ENCODE measurements at places on chromosomes 12 and 14.

DNA sequence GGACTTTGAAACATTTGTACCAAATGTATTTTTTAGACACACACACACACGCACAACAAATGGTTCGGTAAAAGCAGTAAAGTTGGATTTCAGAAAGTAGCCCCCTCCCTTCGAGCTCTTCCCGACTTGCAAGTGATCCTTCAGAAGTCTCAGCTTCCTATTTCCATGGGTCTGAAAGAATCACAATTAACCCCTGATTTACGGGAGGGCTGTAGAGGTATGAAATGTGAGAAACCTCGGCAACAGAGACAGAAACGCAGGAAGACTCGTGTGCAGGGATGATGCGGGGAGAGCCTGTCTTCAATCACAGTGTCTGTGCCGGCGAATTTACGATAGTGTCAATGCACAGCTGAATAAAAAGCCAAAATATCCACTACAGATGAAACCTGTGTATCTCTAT lies 60.7 kb upstream of the VRK1 start:
- DNase-seq, result no peak

DNA sequence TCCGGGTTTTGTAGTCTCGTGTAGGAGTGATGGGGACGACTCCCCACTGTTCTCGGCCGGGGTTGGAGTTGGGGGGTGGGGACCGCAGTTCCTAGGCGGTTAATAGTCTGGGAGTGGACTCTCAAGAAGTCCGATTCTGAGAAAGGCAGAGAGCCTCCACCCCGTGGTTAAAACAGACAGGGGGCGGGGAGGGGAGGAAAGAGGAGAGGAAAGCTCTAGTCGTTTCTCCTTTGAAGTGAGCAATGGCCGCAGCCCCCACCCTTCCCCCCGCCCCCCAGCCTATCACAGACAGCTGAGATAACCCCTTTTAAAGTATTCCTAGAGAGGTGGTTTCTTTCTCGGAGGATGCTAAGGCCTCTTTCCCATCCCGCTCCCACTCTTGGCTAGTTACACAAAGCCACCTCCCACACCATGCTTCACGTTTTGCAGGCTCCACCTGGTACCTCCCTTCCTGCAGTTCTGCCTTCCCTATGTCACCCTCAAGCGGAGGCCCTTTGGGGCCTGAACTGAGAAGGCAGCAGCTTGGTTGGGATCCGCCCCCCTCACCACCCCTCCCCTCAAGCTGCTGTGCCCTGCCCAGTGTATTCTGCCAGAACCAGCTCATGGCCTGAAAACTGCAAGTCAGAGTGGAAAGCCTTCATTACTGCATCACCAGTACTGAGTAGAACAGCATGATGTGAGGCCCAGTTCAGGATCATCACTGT lies 853 bp downstream of the USP5 start:
- peak; percentile 85 for DNase-seq

- peak; percentile 68 for DNase-seq
Observed at GRCh38 chr12:80187660-80188090, 88.3 kb downstream of the OTOGL start.

DNA sequence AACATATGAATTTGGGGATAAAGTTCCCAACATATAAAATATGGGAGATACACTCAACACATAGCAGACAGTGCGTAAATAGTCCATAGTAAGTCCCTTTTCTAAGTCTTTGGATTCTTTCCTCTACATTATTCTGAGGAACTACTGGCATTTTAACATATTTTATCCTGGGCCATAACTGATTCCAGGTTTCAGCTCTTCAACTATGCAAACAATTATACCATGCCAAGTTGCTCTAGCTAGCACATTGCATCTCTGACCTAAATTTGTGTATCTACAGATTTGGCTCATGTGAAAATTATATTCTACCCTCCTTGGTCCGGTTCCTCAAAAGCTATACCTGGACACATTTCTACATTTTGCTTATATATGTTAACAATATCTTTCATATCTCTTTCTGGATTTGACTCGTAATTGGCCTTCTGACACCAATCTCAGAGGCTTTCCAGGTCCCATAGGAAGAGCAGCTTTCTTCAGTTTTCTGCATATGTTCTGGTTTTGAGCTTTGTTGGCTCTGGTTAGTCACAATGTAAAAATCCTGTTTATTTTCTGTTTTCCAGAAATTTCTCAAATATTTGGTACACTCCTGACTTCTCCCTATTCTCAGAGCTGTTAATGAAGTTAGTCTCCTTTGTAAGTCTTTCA lies 305.4 kb downstream of the BMP4 start:
- no peak for DNase-seq

DNA sequence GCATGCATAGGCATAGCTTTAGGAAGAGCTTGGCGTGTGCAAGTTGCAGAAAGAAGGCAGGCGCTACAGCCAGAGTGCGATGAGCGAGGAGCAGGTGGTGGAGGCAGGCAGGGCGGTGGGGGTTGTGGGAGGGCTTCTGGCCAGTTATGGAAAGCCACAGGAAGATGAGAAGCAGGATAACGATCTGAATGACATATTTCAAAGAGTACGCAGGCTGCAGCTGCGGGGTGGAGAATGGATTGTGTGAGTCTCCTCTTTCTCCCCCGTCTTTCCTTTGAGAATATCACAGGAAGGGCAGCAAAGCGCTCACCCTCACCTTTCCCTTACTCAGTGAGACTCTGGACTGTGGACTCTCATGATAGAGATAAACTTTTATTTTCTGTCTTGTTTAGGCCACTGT lies 48.7 kb upstream of the PLXNC1 start:
- DNase-seq, result no peak

GRCh38 chr14:68550338-68550715 lies 242.5 kb downstream of the ZFP36L1 start:
- peak; percentile 63 for DNase-seq

- DNase-seq, result peak; percentile 9
Observed at GRCh38 chr12:9271875-9272274, 63.7 kb upstream of the PZP start.

DNA sequence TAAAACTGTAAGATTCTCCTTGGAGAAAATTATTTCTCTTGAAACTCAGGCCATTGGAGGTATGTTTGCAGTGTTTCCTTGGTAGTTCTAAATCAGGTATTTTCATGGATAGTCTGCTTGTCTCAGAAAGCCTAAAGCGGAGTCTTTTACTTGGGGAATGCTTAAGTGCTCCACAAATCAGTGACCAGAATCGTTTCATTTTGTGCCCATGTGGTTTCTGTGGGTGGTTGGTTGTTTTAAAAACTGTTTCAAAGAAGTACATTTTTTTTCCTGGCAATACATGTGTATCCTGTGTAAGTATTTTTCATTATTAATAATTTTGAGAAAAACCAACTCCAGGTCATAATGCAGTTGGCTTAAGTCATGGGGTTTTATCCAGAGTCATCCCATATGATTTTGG lies 33.6 kb downstream of the CCDC91 start:
- DNase-seq, result no peak

GRCh38 chr14:100473249-100473648 lies 114.0 kb downstream of the BEGAIN start:
- no peak for DNase-seq

- no peak for DNase-seq
Observed at GRCh38 chr14:80393766-80394165, 182.5 kb upstream of the DIO2 start.

- no peak for DNase-seq
Observed at GRCh38 chr12:62301080-62301798, 41.0 kb downstream of the USP15 start.

- peak; percentile 98 for DNase-seq
Observed at GRCh38 chr14:101980700-101981099, 16.3 kb downstream of the DYNC1H1 start.

GRCh38 chr14:89178800-89179535 lies 238.1 kb downstream of the FOXN3 start:
- no peak for DNase-seq

DNA sequence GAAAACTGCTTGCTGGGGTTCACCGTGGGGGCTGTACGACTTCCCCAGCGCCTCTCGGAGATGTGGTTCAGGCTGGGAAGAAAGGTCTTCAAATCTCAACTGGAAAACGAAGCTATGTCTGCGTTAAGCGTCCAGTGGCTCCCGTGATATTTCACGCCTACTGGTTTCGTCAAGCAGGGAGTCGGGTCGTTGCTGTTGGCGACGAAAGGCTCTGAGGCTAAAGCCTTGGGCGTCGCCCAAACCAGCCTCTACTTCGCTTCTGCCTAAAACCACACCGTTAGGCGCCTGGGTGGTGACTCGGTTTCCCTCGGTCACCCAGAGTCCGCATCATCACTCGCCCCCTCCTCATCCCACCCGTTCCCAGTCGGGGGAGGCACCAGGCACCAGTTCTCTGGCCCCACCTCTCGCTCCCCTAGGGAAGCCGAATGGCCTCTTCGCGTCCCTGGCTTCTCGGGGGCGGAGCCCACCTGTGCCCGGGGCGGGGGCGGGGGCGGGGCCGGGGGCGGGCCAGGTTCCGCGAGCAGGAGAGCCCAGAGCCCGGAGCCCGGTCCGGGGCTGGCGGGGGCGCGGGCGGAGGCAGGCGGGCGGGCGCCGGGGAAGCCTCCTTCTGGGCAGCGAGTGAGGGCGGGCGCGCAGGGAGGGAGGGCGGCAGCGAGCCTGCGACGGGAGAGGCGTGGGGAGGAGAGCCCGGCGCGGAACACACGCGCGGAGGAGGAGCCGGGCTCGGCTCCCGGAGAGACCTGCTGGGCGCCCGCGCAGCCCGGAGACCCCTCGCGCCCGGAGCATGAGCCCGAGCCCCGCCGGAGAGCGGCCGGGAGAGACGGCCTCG lies at the start of gene B4GALNT3:
Gene B4GALNT3, plus strand, starts transcription at position 510 of the 829 bp plus-strand sequence. CDS start 438 bp downstream, outside the sequence.
- peak; percentile 54 for DNase-seq

DNA sequence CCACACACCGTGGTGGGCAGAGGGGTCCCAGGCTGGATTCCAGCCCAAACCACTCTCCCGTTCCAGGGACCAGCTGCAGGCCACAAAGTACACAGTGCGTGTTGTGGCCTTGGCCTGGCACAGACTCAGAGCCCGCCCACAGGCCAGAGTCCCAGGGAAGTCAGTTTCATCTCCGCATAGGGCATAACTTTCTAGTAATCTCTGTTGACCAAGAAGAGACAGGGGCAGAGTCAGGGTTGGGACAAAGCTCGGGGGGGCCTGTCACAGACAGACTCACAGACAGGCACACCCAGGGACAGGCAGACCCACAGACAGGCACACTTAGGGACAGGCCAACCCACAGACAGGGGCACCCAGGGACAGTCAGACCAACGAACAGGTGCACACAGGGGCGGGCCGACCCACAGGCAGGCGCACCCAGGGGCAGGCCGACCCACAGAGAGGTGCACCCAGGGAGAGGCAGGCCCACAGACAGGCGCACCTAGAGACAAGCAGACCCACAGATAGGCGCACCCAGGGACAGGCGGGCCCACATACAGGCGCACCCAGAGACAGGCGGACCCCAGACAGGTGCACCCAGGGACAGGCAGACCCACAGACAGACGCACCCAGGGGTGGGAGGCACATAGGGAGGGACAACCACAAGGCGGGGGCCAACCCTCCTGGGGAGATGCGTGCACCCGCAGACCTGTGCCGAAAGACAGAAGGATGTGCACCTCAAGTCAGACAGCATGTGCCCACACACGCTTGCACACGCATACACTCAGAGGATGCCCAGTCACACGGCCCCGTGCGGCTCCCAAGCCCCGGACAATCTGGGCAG lies 323.3 kb upstream of the RTL1 start:
- no peak for DNase-seq

DNA sequence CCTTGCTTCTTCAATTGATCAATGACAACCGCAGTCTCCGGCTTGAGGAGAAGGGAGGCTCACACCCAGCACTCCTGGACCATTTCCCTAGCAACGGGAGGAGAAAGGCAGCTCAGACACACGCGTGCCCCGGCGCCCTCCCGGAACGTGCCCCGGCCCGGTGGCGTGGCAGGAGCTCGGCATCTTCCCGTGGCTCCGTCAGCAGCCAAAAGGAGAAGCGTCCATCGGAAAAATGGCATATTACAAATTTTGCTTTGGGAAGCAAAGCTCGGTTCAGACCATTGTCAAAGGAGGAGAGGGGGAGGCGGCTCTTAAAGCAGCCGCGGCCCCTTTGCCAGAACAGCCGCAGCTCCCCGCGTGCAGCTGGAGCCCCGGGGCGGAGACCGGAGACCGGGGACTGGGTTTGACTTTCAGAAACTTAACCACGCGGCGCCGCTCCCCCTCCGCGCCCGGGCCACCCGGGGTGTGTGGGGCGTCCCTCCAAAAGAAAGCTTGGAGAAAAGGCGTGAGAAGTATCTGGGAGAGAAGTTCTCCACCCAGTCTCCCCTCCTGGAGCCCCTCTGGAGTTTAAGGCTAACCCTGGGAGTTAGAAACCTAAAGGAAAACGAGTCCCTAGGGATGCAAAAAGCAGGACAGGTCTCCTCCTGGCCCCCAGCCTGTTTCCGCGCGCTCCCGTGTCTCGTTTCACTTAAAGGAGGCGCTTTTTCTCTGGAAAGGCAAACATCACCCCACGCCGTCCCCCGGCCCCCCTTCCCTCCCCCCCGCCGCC lies 545 bp downstream of the PPFIA2 start:
- DNase-seq, result no peak

GRCh38 chr14:87260460-87260859 lies 732.5 kb downstream of the GALC start:
- DNase-seq, result no peak

DNA sequence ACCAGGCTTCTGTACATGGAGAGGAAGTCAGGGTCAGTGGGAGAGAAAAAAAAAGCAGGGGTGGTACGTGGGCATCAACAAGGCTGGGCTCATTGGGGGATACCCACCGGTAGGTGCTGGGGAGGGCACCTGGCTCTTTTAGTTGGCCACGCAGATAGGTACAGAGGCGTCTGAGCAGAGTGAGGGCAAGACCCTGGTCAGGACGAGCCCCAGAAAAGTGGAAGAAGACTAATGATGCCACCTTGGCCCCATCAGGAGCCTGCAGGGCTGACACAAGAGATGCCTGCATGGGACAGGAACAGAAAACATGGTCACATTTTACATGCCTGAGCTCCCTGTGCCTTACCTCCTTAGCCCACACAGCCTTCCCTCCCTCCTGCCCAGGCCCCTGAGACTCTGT lies 29.7 kb downstream of the TEP1 start:
- DNase-seq, result no peak

DNA sequence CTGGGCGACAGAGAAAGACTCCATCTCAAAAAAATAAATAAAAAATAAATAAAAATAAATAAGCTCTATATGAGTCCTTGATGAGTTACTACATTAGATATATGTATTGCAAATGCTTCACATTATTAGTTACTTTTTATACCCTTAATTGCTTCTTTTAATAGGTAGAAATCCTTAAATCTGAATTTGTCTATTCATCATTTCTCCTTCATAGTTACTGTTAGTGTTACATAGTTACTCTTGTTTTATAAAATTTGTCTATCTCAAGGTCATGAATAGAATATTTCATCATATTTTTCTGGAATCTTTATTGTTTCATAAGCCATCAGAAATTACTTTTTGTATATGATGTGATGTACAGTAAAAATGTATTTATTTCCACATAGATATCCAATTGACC lies 1624.8 kb upstream of the FLRT2 start:
- DNase-seq, result no peak

DNA sequence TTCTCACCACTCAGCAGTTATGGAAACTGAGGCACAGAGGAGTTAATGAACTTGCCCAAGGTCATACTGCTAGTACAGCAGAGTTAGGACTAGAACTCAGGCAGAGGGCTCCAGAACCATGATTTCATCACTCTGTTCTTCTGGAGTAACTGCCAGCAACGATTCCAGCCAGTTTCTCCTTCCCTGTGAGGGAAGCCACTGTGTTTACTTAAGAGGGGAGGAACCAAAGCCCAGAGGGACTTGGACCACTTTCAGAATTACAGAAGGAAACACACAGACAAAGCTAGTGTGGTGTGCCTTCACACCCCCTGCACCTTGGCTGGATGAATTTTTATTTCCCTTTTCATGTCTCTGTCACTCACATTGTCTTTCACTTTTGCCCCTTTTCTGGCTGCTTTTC lies 398.2 kb downstream of the DPF3 start:
- peak; percentile 33 for DNase-seq

- DNase-seq, result peak; percentile 44
Observed at GRCh38 chr14:32590157-32590556, 261.1 kb downstream of the AKAP6 start.

- DNase-seq, result no peak
Observed at GRCh38 chr14:76514213-76514998, 138.5 kb downstream of the ESRRB start.
